ENCODE measurements at places on chromosomes 6 and 20.

GRCh38 chr6:43122146-43122545 lies 46.0 kb downstream of the PTK7 start:
- no peak for DNase-seq

GRCh38 chr6:2266841-2267240 lies 21.4 kb upstream of the GMDS start:
- DNase-seq = no peak

DNA sequence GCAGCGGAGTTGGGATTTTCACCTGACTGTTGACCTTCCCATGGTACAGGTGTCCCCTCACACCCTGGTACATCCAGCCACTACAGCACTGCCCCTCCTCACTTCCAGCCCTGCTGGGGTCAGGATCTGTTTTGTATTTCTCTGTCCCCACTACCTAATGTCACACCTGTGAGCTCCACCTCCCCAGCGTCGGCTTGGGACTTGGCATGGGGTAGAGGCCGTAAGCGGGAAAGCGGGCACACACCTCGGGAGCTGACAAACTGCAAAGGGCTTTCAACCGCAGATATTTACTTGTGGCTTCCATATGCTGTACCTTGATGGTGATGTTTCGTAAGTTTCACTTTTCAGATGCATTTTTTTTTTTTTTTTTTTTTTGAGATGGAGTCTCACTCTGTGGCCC lies 5.4 kb upstream of the CCN5 start:
- DNase-seq = no peak

DNA sequence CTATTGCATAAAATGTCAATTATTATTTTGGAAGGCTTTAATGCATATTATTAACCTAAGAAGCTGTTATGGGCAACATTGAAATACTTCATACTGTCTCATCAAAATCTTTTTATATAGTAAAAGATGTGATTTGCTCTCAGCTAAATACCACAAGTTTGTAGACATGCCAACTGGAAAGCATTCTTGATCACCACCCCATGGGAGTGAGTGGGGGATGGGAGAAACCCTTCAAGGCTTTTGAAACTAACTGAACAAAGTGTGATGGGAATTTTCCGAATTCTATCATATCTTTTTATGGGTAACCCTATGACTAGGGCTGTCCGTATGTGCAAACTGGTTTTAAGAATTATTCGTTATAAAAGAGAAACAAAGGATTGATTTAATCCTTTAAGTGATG lies 377.3 kb upstream of the JAG1 start:
- no peak for DNase-seq

GRCh38 chr20:823574-823902 lies 10.0 kb upstream of the FAM110A start:
- no peak for DNase-seq

DNA sequence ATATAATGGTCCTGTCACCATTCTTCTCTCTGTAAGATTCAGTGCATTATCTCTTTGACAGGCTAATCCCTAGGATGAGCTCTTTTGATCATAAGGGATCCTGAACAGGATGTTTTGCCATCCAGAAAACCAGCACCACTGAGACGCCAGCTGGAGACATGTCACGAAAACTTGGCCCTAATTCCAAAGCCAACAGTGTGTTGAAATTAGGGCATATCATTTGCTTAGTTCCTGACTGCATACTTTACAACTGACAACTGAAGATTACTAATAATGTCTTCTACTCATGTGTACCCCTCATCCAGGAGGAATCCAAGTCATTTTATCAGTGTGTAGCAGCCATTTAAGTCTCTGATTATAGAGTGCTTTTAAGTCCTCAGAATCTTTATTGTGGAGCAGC lies 243.6 kb downstream of the KCNQ5 start:
- no peak for DNase-seq

- DNase-seq = peak; percentile 20
Observed at GRCh38 chr20:6685181-6685582, 82.3 kb upstream of the BMP2 start.

DNA sequence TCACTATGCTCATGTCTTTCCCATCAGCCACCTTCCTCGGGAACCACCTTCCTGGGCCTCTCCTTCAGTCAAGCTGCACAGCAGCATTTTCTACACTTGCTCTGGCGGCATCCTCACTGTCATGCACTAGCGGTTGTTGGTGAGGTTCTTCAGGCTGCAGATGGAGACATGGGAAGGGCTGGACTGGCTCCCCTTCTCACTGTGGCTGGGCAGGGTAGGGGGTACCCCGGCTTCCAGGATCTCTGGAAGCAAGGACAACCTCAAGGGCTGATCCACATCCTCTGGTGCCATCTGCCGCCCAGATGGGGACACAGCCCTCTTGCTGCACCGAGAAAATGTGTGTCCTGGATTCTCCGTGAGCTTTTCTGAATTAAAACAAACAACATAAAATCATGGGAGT lies 180.1 kb upstream of the RNF24 start:
- peak; percentile 48 for DNase-seq

- no peak for DNase-seq
Observed at GRCh38 chr6:87588756-87589407, 905 bp downstream of the RARS2 start.

DNA sequence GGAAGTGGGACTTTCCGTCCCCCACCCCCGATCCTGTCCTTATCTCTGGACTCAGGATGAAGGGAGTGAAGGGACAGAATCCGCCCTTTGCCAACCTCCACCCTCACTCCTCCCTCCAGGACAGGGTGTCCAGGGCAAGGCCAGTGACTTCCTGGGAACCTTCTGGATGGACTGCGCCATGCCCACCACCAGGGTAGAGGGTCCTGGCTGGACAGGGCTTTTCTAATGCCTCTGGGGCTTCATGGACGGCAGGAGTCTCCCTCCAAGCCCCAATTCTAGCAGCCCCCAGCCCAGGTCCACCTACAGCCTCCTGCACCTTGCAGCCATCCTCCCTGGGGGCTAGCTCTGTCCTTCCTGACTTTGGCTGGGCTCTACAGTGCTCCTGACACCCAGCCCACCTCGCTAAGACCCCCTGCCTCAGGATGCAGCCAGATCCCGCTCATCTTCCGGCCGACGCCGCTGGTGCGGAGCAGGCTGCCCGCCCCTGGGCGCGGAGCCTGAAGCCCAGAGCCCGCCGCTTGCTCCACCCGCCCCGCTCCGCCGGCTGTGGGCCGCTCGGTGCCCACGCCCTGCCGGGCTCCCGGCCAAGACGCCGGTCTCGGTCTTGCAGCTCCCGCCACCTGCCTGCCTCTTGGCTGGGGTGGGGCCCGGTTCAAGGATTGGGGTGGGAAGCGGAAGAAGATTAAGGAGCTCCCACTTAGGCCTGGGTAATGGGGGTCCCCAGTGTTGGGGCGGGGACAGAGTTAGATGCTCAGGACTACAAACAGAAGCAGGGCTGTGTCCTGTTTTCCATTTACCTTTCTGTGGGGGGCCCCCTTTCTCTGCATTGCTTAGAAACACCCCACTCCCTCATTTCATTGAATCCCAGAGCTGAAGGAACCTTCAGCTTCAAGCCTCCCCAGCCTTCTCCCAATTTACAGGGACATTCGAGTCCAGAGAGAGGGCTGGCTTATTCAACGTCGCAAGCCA lies 72.8 kb downstream of the MDGA1 start:
- no peak for DNase-seq

DNA sequence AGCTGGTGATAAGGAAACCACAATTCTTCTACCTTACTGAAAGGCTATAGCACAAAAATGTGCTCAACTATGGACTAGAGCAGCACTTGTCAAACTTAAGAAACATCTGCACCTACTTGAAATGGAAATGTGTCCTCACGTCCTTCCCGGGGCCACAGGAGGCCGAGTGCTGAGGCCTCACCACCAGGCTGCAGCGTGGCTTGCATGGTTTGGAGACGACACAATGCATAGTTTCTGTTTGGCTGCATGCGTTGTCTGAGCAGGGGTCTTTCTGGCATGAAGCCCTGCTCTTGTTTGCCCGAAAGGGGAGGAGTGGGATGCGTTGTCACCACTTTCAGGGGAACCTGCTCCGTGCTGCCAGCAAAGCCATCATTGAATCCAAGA lies 228.8 kb downstream of the TTLL2 start:
- DNase-seq = no peak

DNA sequence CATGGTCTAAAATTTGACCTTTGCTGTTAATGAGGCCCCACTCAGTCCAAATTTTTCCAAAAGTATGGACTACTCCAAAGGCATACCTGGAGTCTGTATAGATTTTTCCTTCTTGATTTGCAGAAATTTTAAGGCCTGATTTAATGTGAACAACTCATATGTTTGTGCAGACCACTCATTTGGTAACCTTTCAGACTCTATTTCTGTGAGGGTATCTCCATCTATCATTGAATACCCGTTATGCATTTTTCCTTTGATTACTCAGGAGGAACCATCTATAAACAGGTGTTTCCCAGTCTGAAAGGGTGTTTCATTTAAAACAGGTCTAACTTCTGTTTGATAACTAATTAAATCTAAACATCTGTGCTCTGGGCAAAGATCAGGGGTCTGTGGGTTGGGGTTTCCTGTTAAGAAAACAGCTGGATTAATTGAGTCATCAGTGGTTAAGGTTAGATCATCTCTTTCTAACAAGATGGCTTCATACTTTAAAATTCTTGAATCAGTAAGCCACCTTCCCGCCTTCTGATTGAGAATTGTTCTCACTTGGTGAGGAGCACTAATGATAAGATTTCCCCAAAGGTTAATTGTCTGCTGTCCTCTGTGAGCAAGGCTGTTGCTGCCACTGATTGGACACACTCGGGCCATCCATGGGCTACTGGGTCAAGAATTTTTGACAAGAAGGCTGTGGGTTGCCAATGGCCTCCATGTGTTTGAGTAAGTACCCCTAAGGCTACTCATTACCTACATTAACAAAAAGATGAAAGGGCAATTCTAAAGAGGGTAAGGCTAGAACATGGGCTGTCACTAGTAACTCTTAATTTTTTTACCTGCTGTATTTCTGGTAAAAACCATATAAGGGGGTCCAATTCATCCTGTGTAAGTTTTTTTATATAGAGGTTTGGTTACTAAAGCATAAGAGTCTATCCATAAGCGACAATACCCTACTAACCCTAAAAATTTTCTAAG lies 24.1 kb downstream of the HLA-B start:
- no peak for DNase-seq

DNA sequence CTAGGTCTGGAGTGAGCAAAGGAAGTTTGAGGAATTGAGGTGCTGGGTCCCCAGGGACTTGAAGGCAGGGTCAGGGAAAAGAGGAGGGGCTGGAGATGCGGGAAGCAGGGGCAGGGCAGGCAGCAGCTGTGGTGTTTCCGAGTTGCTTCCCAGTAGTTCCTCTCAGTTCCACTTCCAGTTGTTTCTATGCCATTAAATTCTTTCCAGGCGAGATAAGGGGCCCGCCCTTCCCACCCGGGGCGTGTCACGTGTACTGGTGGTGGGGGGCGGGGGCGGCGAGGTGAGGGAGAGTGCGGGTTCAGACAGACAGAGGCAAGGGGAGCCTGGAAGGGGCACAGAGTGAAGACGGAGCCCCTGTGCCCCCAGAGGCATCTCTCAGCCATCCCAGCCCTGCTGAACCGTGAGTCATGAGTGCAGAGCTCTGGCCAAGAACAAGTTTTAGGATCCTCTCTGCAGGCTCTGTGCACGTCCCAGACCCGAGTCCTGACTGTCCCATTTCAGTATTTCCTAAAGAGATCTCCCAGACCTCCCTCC lies 977 bp downstream of the TNXB start:
- no peak for DNase-seq

DNA sequence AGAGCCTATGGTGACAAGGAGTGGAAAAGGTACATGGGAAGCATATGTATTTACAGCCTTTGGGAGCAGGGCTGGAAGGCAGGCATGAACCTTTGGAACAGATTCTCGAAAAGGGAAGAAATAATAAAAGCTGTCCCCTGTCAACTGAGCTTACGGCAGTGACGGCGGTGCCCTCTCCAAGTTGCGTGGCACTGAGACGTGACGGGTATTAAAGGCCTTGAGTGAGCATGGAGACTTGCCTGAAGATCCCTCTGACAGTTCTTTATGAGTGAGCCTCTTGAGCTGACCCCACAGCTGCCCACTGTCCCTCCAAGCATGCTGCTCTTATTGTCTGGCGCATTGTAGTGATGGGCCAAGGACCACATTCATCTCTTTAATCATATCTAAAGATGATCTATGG lies 388.5 kb downstream of the ZFAND3 start:
- DNase-seq = no peak

DNA sequence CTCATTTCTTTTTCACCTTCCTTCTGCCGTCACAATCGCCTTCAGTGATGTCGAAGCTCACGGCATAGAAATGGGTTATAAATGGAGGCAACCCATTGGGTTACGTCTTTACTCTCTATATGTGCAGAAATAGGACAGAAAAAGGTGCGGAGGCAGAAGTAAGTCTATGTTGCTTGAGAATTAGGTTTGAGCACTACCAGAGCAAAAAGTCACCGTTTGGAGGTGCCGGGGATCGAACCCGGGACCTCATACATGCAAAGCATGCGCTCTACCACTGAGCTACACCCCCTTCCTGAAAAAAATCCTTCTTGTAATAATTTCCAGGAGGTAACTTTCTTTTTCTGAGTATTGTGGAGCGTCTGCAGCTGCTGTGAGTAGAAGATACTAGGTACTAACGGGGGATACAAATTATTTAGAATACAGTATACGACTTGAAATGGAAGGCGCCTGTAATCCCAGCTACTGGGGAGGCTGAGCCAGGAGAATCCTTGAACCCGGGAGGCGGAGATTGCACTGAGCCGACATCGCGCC lies 134.2 kb downstream of the TRIM27 start:
- DNase-seq = peak; percentile 89

DNA sequence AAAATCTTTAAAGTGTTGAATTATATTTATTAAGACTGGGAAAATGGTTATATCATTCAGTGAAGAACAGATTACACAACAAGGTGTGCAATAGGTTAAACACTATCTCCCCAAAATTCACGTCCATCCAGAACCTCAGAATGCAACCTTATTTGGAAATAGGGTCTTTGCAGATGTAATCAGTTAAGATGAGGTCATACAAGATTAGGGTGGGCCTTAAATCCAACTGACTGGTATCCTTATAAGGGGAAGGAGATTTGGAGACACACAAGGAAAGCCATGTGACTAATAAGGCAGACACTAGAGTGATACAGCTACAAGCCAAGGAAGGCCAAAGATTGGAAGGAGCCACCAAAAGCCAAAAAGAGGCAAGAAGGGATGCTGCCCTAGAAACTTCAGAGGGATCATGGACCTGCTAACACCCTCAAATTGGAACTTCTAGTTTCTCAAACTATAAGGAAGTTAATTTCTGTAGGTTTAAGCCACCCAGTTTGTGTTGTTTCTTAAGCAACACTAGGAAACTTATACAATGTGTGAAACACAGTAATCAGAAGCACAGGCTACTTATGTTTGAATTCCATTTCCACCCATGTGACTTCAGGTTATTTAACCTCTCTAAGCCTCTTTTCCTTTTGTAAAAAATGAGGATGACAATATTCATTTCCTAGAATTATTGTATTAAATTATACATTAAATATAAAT lies 16.9 kb downstream of the ILRUN start:
- DNase-seq = no peak

DNA sequence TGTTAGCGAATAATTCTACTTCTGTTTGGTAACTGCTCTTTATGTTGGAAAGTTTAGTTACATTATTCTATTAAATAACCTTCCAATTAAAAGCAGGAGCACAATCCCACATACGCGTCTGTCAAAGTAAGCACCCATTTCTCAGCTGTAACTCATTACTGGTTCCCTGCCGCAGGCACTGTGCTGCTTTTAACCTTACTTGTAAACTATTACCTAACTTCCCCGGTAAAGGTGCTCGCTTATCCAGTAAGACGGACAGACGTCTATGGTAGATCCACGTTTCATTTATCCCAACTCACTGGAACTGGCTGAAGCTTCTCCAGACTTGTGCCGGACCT lies 529 bp upstream of the ENPP4 start:
- DNase-seq = no peak

All from SK-MEL-5 (cell line).